CD8-positive, alpha-beta memory T cell (primary cell): ENCODE measurements at places on chromosomes 16 and 17. TPM values are rescaled to one million over a fixed set of nuclear protein-coding genes. Genes with fewer than 3 reads are reported as not detected.

The KRTAP16-1 gene
- total RNA-seq = not detected

DNA sequence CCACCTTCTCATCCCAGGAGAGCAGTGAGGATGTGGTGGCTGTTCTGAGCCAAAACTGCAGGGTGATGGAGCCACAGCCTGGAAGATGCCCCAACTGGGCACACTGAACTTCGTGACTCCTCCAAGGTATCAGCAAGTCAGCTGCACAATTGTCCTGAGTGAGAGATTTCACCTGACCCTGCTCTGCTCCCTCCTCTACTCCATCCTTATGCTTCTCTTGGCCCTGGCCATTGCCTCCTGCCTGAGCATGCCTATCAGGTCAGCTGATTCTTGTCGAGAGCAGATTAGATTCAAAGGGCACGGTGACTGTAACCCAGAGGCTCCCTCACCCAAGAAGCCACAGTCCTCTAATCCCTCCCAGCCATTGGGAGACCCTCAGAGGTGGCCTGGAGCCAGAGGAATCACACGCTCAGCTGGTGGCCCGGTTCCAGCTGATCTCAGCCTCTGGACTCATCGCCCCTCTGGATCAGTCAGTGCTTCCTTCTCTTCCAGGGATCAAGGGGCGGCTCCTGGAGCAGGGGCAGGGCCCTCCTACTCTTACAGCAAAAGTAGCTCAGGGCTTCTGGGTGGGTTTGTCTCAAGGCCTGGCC is 7.0 kb upstream of the CYB561 start:
- no peaks in the 10 kb centered on the region for H3K36me3 ChIP-seq
- H3K4me3 ChIP-seq = no peak overlapping the region
- H3K4me1 ChIP-seq = no peaks in the 10 kb centered on the region
- H3K27me3 ChIP-seq = no peaks in the 10 kb centered on the region
- DNase-seq = no peak

- no peaks in the 10 kb centered on the region for H3K4me1 ChIP-seq
- H3K27me3 ChIP-seq = peaks cover 13% of the 10 kb centered on the region
- no peak overlapping the region for H3K4me3 ChIP-seq
- no peak overlapping the region for H3K27ac ChIP-seq
Observed at GRCh38 chr16:80932708-80933095, 74.0 kb downstream of the CMC2 start.

DNA sequence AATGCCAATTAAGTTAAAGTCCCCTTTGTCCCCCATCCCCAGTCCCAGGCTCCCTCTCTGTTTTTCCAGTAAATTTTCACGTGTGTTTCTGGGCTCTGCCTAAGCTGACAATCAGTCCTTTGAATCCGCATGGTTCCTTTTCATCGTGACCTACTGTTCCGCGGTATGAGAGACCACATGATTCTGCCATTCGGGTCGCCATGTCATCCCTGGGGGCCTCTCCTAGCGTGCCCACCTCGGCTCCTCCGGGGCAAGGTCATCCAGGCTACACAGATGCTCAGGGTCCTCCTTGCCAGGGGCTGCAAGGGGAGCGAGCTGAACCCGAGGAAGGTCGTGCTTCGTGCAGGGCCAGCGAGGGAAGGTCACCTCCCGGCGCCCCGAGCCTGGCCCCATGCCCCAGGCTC is 157.6 kb downstream of the RAB11FIP4 start:
- H3K36me3 ChIP-seq = no peaks in the 10 kb centered on the region
- no peak for DNase-seq
- no peaks in the 10 kb centered on the region for H3K27me3 ChIP-seq

The RPL27 gene
- total RNA-seq = 1,428 TPM

The OR4D1 gene
- total RNA-seq = 0.29 TPM

The KIF19 gene
- 0.24 TPM for total RNA-seq

- DNase-seq = no peak
- no peaks in the 10 kb centered on the region for H3K36me3 ChIP-seq
- no peak overlapping the region for H3K4me3 ChIP-seq
- H3K27me3 ChIP-seq = no peaks in the 10 kb centered on the region
Observed at GRCh38 chr16:57687363-57687929, 7.2 kb upstream of the DRC7 start.

DNA sequence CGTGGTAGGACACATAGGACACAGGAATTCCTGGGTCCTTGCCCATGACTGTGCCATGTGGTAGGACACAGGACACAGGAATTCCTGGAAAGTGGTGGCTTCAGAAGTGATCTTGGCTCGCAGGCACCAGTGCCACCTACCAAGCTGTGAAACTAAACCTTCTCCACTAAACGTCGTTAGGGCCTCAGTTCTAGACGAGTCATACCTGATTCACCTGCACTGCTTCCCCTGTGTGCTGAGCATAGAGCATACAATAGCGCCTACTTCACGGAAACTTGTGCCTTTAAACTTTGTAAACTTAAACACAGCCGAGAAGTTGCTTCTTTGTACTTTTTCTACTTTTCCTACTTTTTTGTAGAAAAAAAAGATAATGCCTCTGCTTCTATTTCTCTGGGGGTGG is 4.8 kb downstream of the SOX8 start:
- no peaks in the 10 kb centered on the region for H3K27me3 ChIP-seq
- DNase-seq = no peak
- no peak overlapping the region for H3K4me3 ChIP-seq
- peaks cover 4% of the 10 kb centered on the region for H3K4me1 ChIP-seq
